Glomerular endothelial cell (primary cell): ENCODE measurements at places on chromosomes 13 and 19. TPM values are rescaled to one million over a fixed set of nuclear protein-coding genes. Genes with fewer than 3 reads are reported as not detected.

The KLK2 gene
- not detected in 2 replicates for total RNA-seq

The SIGLEC10 gene
- not detected in 2 replicates for total RNA-seq

The NPHS1 gene
- not detected in 2 replicates for total RNA-seq

The ZFR2 gene
- total RNA-seq, result 0.29 TPM in 1 of 2 replicates, not detected in the other
